Stimulated activated CD8-positive, alpha-beta memory T cell treated with anti-CD3 and anti-CD28 coated beads, Interleukin-4, amount 100 ng/mL, for 1 hour (primary cell): ENCODE measurements at places on chromosomes 7 and 10.

DNA sequence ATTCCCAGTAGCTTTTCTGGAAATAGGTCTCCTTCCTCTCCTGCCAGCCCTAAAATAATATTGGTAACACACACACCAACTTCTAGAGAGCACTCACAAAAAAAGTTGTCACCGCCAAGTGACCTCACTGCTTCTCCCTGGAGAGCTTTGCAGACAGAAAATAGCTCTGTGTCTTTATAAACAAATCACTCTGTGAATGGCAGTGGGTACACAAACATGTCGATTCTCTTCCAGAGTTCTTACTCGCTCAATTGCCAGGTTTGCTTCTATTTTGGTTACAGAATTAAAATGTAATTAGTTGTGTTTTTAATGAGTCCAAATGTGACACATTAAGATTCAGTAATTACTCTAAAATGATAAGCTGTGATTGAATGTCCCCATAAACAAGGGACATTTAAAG lies 649.2 kb upstream of the C7orf33 start:
- no peak for DNase-seq

- no peak for DNase-seq
Observed at GRCh38 chr10:101438881-101439391, 85.0 kb downstream of the BTRC start.

DNA sequence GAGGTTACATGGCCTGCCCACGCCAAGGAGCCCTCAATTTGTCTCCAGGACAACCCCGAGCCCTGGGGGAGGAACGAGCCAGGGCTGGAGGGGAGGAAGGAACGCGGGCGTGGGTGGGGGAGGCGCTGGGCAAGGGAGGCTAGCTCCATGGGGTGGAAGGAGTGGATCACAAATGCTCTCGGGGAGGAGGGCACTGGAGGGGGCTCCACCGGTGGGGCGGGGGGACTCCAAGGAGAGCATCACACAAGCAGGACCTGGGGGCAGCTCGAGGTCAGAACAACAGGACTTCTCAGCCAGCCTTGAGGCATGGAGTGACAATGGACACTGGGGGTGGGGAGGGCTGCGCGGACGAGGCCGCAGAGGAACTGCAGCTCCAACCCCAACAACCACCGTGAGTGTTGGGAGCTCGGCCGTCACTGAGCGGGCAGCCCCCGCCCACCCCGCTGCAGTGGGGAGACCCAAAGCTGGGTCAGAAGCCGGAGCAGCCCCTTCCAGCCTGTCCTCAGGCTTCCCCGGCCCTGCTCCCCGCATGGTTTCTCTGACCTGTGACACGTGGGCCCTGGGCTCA lies 41.1 kb downstream of the STK32C start:
- DNase-seq: no peak

DNA sequence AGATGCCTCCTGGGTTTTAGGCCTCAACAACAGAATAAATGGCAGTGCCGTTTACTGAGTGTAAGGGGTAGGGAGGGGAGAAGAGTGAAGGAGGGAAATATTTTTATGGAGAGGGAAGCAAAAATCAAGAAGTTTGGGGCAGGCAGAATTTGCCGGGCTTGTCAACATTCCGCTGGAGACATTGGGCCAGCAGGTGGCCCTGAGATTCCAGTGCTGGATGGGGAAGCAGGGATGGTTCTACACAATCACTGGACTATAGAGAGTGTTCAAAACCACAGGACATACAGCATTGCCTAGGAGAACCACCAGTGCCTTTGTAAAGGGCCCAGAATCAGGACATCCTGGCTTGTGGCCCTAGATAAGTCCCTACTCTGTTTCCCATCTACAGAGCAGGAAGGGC lies 598.6 kb upstream of the MGMT start:
- DNase-seq: no peak

- no peak for DNase-seq
Observed at GRCh38 chr7:157903710-157904109, 566.9 kb downstream of the DNAJB6 start.

- DNase-seq: no peak
Observed at GRCh38 chr7:38781991-38782390, 127.0 kb downstream of the VPS41 start.

GRCh38 chr7:155848691-155849669 lies 36.7 kb upstream of the SHH start:
- DNase-seq: no peak

DNA sequence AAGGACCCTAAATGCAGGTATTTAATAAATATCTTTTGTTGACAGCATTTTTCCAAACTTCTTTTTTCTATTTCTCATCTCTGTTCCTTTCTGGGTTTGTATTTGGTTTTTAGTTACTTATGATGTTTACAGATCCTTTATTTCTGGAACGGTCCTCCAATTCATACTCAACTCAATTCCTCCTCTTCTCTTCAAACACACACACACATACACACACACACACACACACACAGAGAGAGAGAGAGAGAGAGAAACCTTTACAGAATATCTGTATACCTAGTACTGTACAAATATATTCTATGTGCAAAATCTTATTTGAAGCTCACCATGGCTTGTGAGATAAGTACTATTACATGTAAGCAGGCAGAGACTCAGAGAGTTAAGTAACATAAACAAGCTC lies 21.6 kb upstream of the GOT1 start:
- DNase-seq: no peak

- no peak for DNase-seq
Observed at GRCh38 chr7:102974366-102975236, 61.8 kb downstream of the LRRC17 start.

DNA sequence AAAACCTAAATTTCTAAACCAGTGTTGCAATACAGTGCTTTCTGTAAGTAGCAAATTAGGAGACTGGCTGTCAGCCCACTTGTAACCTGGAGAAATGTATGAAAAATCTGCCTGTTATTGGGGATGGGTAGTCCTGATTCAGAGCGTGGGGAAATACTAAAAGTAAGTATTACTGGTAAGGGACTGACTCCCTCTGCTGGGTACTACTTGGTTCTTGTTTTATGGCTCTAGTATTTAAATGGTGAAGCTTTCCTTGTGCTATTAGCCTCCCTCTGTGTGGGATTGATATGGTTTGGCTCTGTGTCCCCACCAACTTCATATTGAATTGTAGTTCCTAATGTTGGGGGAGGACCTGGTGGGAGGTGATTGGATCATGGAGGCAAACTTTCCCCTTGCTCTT lies 886.1 kb downstream of the SORCS1 start:
- DNase-seq: no peak

GRCh38 chr10:101305320-101306241 lies 48.4 kb upstream of the BTRC start:
- DNase-seq: no peak

DNA sequence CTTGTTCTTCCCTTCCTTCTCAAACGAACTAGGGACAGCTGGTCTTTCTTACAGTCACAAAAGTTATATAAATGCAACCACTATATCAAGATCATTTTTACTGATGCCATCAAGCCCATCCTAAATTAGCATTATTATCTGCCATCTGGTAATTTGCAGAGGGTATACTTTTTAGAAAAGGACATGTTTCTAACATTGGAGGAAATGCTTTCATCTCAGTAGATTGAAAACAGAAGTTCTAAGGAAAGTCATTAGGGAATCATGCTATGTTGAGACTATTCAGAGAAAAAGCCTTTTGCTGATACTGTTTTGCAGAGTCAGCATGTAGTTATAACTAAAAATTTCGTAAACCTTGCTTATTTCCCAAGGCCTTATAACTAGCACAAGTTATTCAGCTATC lies 146.7 kb downstream of the WNT2 start:
- no peak for DNase-seq

DNA sequence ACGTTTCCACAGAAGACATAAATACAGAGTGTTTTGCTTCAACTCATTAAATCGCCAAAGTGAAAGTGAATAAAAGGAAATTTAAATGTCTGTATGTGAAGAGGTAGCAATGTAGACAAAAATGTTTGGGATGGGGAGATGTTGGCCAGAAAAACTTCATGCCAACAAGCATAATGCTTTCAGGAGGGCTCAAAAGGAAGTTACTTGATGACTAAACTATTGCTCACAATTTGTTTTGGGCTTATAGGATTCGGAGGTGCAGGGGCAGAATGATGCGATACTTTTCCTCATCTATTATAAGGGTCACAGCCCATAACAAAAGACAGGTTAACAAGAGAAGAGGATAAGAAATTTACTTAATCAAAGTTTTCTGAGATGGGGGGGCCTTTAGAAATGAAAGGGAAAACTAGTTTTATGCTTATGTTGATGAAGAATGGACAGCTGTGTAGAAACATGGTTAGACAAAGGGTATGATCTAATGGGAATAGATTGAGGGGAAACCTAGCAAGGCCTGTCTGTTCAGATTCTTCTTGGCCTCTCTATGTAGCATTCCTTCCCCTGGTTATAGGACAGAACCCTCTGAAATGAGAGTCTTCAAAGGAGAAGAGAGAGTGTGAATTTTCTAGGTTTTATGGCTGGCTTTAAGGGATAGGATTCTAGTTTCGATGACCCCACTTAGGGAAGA lies 898.6 kb downstream of the LRMDA start:
- no peak for DNase-seq

GRCh38 chr7:89655946-89656345 lies 498.3 kb upstream of the STEAP1 start:
- DNase-seq: no peak

DNA sequence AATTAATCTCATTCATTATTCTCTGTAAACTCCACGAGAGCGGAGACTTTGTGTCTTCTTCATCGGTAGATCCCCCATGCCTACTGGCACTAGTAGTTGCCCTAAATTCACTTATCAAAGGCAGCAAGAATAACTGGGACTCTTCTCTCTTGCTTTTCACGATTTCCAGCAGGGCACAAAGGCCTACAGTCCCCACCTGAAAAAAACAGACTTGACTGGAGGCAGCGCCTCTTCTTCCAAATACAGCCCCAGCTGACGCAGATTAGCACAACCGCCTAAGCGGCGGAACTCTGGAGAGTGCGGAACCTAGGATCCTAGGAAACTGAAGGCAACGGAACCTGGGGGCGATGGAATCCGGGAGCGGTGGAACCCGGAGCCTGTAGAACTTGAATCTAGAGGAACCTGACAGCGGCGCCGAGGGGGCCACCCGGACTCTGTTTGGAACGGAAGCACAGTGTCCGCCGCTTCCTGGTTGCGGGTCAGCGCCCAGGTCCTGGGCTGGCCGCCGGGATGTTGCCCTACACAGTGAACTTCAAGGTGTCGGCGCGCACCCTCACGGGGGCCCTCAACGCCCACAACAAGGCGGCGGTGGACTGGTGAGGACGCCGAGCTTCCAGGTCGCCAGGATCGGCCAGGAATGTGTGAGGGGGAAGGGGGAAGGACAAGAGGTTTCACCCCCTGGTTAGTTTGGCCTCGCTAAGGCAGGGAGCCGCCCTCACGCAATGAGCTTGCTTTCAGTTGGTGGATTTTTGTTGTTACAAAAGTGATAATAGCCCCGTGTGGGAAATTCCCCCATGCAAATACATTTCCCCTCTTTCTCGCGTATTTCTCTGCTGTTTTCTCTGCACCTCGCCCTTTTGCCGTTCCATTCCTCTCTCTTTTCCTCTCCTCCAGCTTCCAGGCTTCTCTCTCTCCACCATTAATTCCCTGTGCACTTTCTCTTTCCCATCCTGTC lies at the start of gene WDR11:
TSS of gene WDR11 (plus strand) at position 452 of the 955 bp plus-strand sequence. CDS start at position 511, 59 bp downstream.
- peak; percentile 36 for DNase-seq

DNA sequence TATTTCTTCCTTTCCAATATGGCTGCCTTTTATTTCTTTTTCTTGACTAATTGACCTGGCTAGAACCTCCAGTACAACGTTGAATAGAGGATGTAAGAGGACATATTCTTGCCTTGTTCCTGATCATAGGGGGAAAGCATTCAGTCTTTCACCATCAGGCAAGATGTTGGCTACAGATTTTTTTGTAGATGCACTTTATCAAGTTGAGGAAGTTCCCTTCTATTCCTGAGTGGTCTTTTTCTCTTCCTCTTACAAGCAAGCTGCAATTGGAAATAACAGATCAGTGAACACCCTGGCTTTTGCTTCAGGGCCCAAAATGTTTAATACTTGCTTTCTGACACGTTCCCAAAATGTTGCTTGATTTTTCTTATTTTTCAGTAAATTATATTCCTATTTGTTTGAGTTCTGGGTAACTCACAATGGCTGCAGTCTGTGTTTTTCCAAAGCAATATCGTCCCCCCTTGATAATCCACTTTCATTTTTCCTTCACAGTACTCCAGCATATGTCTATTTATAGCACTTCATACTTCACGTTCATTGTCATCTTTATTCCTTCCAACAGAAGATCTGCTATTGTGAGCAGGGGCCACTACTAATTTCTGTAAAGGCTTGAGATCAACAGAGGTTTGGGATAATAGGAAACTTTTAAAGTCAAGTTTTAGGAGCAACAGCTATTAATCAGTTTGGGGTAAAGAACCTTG lies 11.7 kb downstream of the CPEB3 start:
- DNase-seq: no peak

- no peak for DNase-seq
Observed at GRCh38 chr7:105316578-105317344, 72.0 kb downstream of the SRPK2 start.
